ENCODE measurements at places on chromosomes 11 and 22. TPM values are rescaled to one million over a fixed set of nuclear protein-coding genes. Genes with fewer than 3 reads are reported as not detected.

- peaks cover 40% of the 10 kb centered on the region for H3K27me3 ChIP-seq
- H3K36me3 ChIP-seq, result no peaks in the 10 kb centered on the region
- H3K27ac ChIP-seq, result no peak overlapping the region
- peaks cover 7% of the 10 kb centered on the region for H3K4me1 ChIP-seq
Observed at GRCh38 chr22:45096256-45096907, 67.3 kb upstream of the NUP50 start.

GRCh38 chr11:26953770-26954392 lies 40.0 kb upstream of the FIBIN start:
- no peak for DNase-seq
- no peaks in the 10 kb centered on the region for H3K36me3 ChIP-seq
- H3K27ac ChIP-seq, result no peak overlapping the region
- H3K4me3 ChIP-seq, result no peak overlapping the region
- no peaks in the 10 kb centered on the region for H3K4me1 ChIP-seq
- H3K27me3 ChIP-seq, result no peaks in the 10 kb centered on the region

GRCh38 chr22:25623310-25623734 lies 58.8 kb downstream of the GRK3 start:
- peaks cover 45% of the 10 kb centered on the region for H3K4me1 ChIP-seq
- peaks cover 5% of the 10 kb centered on the region for H3K36me3 ChIP-seq
- peak; percentile 55 for DNase-seq
- peak overlapping the region; percentile 25 for H3K27ac ChIP-seq
- no peaks in the 10 kb centered on the region for H3K27me3 ChIP-seq

- H3K4me1 ChIP-seq, result peaks cover 37% of the 10 kb centered on the region
- H3K4me3 ChIP-seq, result no peak overlapping the region
- H3K36me3 ChIP-seq, result peaks cover 1% of the 10 kb centered on the region
- H3K27me3 ChIP-seq, result no peaks in the 10 kb centered on the region
Observed at GRCh38 chr11:116882386-116882785, 45.0 kb upstream of the APOA1 start.

C22orf42 gene
- not detected for total RNA-seq

RAC2 gene
- total RNA-seq, result 620 TPM

GRCh38 chr11:1310772-1311468 lies 1.5 kb upstream of the TOLLIP start:
- H3K27ac ChIP-seq, result peak overlapping the region; percentile 85
- peaks cover 16% of the 10 kb centered on the region for H3K36me3 ChIP-seq
- H3K4me3 ChIP-seq, result peak overlapping the region; percentile 87
- H3K4me1 ChIP-seq, result peaks cover 35% of the 10 kb centered on the region
- DNase-seq, result peak; percentile 71
- no peaks in the 10 kb centered on the region for H3K27me3 ChIP-seq

MSANTD4 gene
- total RNA-seq, result 15.4 TPM

All from activated T-cell treated with anti-CD3 and anti-CD28 coated beads, Interleukin-2, amount 50 U/mL, for 72 hours (primary cell).